ENCODE measurements at places on chromosomes 16 and 17.
A peak's percentile ranks its signal among the peaks of the same experiment; 100 is the strongest.

DNA sequence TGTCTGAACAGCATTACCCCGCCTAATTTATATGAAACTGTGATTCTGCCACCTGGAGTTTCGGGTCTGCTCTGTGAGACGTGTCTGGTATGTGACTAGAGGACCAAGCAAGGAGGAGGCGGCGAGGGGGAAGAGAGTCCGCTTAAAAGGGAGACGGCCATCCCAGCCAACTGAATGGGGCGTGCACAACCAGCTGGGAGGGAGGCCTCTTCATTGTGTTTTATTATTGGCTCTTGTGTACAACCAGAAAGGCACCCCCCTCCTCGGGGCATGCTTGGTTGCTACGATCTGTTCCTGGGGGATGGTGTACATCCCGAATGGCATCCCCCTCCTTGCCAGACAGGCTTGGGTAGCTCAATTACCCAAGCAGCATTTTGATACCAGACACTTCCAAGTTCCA lies 384.5 kb upstream of the SALL1 start:
- DNase-seq = no peak

DNA sequence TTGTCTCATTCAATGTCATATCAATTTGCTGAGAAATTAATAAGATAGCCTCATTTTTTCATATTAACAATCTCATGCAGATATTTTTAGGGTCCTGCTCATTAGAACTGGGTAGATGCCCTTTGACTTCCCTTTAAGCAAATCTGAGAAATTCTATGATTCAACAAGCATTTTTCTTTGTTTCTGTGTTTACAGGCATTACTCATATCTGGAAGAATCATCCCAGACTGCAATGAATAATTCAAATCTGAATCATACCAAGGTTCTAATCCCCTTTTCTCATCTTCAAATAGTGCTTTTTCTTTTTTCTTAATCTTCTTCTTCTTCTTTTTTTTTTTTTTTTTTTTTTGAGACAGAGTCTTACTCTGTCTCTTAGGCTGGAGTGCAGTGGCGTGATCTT lies 69.2 kb upstream of the KIFC3 start:
- no peak for DNase-seq

DNA sequence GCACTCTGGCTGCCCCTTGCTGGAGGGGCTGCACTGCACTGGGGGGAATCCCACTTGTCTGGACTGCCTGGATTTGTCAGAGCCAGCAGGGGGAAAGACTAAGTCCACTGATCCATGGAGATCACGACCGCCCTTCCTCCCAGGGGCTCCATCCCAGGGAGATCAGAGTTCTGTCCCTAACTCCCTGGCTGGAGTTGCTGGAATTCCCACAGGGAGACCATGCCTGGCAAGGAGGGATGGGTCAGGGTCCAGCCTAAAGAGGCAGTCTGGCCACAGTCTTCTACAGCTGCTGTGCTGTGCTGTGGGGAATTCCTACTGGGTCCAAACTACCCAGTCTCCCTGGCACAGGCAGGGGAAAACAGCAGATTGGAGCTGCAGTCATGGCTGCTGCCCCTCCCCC lies 311.9 kb downstream of the ZFHX3 start:
- DNase-seq = no peak

DNA sequence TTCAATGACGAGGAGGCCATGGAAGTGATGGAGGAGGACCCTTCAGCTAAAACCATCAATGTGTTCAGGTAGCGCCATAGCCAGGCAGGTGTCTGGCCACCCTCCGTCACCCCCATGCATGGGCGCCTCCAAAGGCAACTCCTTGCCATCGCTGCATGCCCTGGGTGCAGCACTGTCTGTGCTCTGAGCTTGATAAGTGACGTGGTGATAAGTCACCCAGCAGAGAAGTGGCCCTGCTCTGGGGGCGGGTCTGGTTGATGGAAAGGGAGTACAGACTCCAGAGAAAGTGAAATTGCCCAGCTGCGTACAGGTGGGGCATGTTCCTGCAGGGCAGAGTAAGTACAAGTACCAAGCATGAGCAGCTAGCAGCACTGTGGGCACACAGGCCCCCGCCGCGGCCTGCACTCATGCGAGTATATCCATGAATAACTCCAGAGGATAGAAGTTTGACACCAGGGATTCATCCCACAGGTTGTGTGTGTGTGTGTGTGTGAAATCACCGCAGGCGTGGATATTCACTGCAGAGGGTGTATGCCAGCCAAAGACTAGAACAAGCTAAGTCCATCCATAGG lies 13.1 kb downstream of the DNAI2 start:
- no peak for DNase-seq

DNA sequence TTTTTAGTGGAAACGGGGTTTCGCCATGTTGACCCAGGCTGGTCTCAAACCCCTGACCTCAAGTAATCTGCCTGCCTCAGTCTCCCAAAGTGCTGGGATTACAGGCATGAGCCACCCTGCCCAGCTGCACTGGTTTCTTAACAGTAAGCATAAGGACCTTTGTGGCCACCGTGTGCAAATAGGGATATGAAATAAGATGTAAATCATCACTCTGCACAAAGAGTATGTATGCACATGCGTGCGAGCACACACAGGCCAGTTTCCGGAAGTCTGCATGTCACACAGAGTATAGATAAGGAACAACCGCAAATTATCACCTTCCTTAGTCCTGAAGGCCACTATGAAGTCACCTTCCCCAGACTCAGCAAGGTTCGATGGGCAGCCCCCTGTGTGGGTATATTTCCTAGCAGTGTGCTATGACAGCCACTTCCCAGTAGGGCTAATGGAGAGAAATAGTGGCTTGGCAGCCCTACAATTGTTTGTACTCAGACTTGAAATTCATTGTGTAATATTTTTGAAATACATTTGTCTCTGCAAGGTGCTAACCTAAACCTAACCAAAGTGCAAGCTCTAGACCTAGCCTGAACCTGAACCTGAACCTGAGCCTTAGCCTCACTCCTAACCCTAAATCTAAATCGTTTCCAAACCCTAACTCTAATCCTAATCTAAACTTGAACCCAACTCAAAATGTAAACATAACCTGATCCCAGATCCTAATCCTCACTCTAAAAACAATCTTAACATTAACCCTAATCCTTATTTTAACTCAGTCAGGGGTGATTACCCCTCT lies 48.4 kb upstream of the SKAP1 start:
- DNase-seq = no peak

DNA sequence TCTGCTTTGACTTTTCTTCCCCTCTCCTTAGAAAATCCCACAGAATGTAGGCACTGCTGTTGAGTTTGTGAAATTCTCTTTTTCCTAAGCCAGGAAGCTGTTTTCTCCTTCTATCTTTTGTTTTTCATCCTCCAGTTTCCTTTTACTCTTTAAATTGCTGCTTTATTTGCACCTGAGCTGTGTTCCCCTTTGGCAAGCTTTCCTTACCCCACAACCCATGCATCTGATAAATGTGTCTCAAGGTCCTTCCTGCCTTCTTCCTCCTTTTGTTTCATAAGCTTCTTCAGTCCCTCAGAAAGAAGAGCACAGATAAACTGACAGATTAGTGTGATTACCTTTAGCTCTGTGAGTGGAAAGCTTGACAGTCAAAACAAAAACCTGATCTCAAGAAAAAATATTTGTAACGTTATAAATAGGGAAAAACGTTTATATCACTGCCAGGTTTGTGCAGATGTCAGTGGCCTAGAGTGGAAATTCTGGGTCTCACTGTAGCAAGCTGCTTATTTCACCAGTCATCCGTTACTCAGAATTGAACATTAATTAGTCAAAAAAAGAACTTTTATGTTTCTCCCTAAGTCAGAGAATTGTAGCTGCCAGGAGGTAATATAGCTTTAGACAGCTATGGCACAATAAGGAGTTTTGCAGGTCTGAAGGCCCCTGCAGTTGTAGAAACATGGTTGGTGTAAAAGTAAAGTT lies 23.6 kb downstream of the GSDMB start:
- DNase-seq = no peak

GRCh38 chr17:36894925-36895324 lies 42.4 kb upstream of the LHX1 start:
- no peak for DNase-seq

DNA sequence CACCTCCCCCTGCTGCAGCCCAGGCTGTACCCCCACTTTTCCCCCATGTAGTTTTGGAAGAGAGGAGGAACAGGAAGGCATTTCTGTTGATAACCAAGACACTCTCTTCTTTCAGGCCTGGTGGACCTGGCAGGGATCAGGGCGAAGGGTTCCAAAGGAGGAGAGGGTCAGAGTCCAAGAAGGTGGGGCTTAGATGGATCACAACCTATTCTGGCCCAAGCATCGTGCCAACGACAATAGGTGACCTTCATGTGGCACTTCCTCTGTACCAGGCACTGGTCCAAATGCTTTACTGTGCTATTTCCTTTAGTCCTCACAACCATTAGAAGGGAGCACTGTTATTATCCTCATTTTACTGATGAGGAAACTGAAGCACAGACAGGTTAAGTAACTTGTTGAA lies 84.3 kb downstream of the TMEM132E start:
- DNase-seq = no peak

GRCh38 chr16:69123910-69124309 lies 8.5 kb downstream of the CHTF8 start:
- DNase-seq = peak; percentile 25

DNA sequence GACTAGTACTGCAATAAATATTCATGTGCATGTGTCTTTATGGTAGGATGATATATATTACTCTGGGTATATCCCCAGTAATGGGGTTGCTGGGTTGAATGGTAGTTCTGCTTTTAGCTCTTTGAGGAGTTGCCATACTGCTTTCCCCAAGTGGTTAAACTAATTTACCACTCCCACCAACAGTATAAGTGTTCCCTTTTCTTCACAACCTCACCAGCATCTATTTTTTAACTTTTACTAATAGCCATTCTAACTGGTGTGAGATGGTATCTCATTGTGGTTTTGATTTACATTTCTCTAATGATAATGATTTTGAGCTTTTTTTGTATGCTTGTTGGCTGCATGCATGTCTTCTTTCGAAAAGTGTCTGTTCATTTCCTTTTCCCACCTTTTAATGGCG lies 32.9 kb downstream of the ITGAM start:
- no peak for DNase-seq

GRCh38 chr17:76331083-76331482 lies 22.6 kb downstream of the PRPSAP1 start:
- no peak for DNase-seq

DNA sequence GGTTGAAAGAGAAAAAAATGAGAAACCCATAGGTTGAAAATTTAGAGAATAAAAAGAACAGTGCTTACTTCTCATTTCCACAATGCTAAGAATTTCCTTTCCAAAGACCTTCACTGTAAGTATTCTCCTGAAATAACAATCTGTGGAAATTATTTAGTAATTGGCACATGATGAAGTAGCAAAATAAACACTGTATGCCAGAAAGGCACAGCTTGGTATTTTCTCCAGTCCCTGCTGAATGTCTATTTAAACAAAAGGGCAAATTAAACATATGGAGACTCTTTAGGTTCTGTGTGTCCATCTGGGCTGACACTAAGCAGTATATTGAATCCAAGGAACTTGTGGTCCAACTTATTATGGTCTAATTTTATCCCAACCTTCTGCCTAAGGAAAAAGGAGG lies 46.1 kb downstream of the CHCT1 start:
- no peak for DNase-seq

DNA sequence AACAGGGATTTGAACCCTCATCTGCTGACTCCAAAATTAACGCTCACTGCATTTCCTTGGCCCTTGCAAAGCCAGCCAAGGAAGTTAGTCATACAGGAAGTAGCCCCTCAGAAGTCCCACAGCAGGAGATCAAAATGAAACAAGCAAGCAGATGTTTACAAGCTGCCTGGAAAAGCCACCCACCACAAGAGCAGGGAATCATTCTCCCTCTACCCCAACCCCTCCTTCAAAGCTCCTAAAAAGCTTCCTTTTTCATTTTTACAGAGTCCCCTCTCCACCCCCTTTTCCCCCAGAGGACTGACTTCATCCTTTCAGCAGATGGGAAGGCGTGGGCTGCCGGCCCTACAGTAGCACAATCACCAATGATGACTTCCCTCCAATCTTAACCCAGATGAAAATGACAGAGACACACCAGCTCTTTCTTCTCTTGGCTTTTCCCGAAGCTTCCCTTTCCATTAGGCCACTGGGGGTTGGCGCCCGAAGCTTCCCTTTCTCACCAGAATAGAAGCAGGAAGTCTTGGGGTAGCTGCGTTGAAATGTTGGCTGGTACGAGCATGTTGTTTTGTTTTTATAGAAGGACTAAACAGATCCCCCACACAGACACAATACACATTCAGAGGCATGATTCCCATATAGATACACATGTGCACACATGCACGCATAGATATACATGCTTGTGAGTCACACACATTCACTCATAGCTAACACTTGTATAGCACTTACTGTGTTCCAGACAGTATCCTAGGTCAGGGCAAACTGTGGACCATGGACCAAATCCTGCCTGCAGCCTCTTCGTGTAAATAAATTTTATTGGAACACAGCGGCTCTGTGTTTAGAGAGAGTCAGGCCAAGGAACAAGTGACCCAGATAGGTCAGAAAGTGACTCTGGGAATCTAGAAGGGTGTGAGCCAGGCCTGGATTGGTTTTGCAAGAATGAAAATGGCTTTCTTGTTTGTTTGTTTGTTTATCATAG lies 17.4 kb downstream of the ITPRIPL2 start:
- DNase-seq = no peak
